ENCODE measurements at places on chromosomes 5 and 9.
A peak's percentile ranks its signal among the peaks of the same experiment; 100 is the strongest.

- DNase-seq = no peak
These were observed 41.6 kb upstream of the POU5F2 start for GRCh38 chr5:93782978-93783377.

DNA sequence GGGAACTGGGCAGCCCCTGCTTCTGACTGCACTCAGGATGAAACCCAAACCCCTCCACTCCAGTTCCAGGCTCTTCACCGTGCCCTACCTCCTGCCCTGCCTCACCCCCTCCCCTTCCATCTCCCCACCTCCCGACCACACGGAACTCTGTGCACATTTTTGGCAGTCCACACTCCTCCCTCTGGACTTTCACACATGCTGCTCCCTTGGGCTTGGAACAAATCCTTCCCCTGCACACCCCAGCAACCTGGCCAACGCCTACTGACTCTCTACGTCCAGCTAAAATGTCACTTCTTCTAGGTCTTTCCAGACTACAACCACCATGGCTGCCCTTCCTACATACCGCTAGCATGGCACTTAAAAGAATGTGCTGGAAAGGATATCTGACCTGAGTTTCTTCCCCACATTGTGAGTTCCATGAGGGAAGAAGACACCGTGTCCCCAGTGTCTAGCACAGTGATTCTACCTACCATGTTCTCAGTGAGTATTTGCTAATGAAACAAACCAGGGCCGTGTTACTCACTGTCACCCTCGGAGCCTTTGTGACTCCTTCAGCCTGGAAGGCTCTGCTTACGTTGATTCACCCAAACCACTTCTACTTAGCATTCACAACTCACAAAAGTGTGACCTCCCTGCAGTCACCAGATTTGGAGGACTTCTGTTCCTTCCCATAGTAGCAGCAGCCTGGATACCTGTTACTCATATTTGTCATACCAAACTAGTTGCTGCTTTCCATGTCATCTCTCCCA, 18.7 kb downstream of the RETREG1 start:
- no peak for DNase-seq

DNA sequence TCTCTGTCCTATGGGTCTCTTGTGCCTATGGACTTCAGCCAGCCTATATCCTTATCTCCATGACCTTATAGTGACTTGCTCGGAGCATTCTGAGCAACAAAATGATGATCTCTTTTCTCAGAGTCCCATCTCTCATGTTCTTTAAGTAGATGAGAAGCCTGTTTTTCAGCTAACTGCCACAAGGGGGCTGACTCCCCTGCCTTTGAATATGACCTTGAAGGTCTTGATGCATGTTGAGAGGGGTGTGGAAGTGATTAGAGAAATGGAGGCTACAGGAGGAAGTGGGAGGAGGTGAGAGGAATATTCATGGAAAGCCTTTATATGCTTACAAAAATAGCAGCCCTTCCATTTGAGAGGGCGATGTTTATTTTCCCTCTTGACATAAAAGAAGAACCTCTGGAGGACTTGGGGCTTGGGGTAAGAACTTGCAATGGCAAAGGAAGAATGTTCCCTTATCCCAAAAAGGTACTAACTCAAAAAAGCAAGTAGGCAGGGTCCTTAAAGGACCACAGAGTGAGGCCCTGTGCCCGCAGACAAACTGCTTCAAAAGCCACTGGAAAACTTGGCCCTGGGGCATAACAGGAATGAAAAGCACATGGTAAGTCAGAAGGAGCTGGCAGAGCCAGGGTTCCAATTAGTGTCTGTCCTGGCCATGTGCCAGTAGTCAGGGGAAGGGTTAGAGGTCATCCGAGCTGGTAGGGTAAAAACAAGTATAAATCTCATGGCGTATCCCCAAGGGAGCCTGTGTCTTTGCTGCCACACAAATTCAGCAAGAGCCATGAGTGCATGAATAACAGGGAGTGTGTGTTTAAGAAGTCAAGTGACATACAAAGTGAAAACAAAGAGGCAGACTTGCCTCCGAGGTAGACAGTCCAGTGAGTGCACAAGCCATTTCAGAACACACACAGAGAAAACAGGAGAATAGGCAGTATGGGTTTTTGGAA, 39.1 kb downstream of the FGD3 start:
- DNase-seq = peak; percentile 56

DNA sequence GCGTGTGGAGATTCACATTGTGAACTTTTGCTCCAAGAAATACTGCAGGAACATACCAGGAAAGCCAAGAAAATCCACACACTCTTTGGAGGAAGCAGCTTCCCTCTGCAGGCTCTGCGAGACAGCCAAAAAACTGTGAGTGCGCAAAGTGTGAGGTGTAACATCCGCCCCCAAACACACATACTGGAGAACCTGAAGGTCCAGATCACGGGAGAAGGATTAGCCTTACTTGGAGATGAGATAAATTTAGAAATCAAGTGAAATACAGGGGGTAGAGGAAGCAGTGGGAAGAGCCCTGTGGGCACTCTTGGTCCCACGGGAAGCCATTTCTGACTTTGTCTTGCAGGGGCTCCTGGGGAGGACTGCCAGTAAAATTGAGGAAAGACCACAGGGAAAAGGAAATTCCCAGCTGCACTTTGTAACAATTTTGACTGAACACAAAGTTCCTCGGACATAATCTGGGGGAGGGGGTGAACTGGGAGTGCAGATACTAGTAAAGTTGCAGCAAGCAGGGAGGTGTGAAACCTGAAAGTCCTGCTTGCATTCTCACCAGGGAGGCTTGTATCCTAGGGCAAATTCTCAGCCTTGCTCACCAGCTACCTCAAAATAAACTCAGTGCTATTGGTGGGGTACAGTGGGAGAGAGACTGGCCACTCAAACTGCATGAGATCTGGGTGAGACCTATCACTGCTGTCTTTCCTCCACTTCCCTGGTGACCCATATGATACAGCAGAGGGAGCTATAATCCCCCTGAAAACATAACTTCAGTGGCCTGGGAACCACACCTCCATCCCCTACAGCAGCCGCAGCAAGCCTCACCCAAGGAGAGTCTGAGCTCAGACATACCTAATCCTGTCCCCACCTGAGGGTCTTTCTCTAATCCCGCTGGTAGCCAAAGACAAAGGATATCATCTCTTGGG, 109.1 kb downstream of the ALDH1A1 start:
- no peak for DNase-seq

- DNase-seq = no peak
These were observed 305.4 kb downstream of the TLR4 start for GRCh38 chr9:118009614-118010013.

DNA sequence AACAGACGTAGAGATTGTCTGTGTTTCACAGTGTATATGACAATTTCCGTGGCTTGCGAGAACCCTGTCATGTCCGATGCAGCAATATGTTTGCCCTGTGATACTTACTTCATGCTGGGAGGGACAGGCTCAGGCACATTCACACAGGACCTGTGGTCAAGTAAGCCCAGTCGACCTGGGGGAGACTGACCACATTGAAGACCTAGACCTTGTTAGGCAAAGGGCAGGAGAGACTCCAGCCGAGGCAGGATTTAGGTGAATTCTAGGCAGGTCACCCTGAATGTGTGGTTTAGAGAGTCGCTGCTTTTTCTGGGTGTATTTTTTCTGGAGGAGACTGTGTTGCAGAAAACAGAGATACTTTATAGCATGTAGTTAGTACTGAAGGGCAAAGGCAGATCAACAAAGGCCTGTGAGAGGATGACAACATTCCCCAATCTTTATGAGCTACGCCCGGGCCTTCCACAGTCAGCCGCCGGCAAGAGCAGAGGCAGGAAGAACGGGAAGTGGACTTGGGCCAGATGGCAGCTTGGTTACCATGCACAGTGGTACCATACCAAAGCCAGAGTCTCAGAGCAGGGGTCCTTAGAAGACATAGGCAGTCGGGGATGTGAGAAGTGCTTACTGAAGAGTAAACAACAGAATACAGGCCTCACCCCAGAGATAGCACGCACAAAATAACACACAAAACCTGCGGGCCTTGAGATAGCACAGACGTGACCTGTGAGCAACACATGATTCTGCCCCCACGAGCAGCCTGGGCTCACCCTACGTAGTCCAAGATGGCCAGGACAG, 220.7 kb downstream of the CACNA1B start:
- no peak for DNase-seq

DNA sequence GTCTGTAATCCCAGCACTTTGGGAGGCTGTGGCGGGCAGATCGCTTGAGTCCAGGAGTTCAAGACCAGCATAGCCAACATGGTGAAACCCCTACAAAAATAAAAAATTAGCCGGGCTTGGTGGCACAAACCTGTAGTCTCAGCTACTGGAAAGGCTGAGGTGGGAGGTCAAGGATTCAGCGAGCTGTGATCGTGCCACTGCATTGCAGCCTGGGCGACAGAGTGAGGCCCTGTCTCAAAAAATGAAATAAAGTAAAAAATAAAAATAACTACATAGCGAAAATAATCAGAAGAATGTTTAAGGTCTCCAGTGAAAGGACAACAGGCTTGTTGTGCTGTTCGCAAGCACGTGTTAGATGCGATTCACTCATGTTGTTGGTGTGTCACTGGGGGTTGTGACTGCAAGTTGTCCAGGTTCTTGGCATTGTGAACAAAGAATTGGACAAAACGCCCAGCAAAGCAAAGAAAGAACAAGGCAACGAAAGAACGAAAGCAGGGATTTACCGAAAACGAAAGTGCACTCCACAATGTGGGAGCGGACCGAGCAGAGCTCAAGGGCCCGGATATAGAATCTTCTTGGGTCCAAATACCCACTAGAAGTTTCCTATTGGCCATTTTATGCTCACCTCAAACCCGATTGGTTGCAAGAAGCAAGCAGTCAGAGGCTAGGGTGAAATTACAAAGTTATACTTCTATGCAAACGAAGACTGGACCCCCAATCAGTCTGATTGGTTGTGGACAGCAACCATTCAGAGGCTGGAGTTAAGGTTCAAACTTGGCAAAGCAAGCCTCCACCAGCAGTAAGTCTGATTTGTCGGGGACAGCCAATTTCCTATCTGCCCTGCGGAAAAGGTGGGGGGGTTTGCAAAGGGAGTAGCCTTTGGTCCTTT, 844 bp upstream of the MCCC2 start:
- peak; percentile 14 for DNase-seq

DNA sequence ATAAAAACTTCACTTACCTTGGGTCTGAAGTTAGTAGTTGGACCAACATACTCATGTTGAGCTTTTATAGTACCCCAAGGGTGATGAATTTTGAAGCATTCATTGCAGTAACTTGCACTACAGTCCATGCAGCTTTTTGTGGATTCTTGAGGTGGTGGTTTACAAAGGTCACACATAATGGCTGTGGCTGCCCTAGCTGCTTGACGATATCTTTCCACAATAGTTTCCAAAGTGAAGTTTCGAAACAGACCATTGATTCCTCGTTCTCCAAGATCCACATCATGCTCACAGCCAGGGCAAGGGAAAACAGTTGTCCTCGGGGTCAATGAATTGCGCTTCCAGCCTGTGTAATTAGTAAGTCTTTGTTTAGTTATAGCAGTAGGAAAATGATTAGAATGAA, 22.7 kb downstream of the TRIM36 start:
- no peak for DNase-seq

DNA sequence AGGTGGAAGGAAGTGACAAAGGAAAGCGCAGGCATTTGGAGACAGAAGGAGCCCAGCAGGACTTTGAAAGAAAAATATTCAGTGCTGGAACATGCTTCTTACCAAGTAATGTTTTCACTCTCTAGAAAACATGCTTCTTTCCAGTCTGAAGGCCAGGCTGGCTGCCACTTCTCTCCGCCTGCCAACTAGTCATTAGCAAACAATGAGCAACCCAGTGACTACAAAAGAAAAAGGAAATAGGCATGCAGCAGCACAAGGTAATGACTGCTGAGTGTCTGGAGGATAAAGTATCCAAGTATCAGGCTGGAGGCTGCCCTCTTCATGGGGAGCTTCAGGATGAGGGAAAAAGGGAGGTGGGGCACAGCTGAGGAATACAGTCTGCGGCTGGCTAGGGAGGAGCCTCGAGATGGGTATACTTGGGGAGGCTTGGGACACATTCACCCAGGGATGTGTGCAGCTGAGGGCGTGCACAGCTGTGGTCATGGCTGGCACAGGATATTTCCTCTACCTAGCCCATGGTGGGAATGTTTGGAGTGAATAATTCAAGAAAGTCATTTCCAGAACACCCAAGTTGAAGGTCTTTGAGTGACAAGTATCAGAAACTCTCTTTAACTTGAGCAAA, 161.5 kb upstream of the KIF2A start:
- DNase-seq = no peak

GRCh38 chr5:139809331-139809810, 13.8 kb downstream of the PSD2 start:
- DNase-seq = no peak

DNA sequence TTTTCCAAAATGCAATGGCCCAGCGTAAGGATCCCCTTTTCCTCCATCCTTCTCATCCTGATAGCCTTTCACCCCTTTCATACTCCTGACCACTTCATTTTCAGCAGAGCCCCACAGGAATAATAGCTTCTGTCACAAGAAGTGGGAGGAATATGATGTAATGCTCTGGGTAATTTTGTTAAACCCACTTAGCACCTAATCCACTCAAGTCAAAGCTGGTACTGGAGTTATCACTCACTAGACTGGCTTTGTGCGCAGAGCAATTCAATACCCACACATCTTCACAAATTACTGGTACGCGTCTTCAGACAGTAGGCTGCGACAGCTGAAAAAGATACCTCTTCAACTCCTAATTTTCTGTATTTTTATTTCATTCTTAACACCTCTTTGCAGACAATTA, 2232.8 kb upstream of the WWC1 start:
- no peak for DNase-seq

DNA sequence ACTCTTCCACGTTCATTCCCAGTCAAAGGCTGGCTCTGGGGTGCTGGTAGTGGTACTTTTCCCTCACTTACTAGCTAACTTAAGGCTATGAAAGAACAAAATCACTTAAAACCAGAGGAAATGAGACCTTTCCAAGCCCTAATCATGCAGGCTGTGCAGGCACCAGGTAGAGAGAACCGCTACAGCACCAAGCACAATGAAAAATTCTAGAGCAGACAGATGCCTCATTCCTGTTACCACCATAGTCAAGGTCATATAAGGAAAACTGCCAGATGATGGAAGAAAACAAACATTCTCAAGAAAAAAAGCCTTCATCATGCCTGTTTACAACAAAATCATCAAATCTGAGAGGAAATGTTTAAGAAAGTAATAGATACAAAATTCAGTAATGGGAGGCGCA, 374.4 kb upstream of the PDE4D start:
- DNase-seq = no peak

DNA sequence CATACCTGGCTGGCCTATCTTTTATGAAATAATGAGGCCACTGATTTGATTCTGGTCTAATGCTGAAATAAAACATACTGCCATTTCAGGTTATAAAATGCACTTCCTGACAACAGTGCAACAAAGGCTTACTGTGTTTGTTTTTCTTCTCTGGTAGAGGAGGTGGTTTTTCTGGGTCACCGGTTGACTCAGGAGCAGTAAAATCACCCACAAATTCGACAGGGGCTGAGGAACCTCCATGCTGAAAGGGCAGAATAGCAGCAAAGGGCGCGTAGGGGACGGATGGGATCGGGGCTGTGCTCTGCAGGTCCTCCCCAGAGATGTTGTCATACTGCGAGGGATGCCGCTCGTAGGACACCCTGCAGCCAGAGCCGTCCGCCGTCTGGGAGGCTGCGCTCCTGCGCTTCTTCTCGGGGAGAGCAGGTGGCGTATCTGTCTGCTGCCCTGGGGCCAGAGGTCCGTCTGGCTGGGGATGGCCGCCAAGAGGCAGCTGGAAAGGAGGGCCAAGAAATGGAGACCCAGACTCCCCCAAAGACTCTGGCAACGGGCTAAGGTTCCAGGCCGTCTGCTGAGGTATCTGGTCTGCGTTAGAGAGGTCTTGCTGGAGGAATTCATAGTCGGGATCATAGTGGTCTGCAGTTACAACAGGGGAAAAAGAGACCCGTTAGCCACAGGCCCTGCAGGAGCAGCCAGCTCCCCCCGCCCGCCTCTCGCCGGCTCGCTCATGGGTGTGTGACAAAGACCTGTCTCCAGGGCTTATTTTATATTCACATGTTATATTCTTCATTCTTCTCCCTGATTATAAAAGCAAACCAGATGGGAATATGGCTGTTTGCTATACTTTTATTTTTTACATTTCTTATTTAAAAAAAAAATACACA, 80.7 kb downstream of the PRRT1B start:
- DNase-seq = no peak
